AG08395 (cell line): ENCODE measurements at places on chromosomes 12 and 14.
A peak's percentile ranks its signal among the peaks of the same experiment; 100 is the strongest.

DNA sequence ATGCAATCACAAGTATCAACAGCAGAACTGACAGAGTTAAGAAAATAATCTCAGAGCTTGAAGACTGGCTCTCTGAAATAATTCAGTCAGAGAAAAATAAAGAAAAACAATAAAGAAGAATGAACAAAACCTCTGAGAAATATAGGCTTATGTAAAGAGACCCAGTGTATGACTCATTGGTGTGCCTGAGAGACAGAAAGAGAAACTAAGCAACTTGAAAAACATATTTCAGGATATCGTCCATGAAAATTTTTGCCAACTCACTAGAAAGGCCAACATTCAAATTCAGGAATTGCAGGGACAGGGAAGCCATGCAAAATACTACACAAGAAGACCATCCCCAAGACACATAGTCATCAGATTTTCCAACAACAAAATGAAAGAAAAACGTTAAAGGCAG is 56.2 kb downstream of the APOBEC1 start:
- no peak for DNase-seq

DNA sequence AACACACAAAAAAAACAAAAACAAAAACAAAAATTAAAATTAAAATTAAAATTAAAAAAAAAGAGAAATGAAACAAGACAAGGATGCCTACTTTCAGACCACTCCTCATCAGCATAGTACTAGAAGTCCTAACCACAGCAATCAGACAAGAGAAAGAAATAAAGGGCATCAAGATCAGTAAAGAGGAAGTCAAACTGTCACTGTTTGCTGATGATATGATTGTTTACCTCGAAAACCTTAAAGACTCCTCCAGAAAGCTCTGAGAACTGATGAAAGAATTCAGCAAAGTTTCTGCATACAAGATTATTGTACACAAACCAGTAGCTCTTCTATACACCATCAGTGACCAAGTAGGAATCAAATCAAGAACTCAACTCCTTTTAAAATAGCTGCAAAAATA is 29.2 kb downstream of the ALG10 start:
- no peak for DNase-seq

DNA sequence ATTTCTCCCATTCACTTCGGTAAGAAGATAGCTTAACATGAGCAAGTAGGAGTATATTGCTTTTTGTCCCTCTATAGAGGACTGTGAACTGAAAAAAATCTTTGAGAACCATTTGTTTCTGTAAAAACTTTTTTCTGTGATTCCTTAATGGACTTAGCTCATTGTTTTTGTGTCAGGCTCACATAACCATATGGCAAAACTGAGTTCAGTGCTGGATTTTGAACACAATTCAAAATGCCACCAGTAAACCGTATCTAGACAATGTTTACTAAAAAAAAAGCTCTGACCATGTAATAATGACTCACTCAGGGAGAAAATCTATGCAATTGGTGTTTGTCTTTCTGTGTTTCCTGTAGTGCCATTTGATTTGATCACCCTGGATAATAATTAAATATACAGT is 5.2 kb downstream of the TRHDE start:
- DNase-seq: peak; percentile 21

DNA sequence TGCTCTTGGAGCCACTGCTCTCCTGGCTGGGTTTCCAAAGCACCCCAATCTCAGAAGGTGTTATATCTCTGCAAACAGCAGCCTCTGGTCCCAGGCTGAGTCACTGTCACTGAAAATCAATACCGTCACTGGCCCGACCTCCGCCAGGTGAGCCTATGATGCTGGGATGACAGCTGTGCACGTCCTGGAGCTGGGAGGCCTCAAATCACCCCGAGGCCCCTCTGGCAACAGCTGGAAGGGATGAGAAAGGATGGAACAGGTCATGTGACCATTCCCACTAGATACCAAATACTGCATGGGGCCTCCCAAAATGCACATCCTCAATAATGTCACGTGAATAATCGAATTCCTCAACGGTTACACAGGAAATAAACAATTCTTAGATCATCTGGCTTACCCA is 190.8 kb downstream of the TTC7B start:
- no peak for DNase-seq

DNA sequence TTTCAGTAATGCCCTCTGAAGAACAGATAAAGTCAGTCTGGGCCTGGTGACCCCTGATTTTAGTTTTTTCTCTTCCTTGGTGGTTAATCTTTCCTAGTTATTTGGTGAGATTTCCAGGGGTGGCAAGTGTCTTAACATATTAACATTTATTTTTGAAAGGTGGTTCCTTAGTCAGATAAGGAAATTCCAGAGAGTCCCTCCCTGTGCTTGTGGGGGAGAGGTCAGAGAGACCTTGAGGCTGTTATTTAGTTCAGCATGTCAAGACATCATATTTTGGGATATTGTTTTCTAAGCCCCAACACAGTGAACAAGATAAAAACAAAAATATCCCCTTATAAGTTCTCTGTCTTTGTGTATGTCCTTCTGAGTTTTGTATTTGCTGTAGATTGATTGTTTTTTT is 9.5 kb upstream of the LUM start:
- DNase-seq: no peak

GRCh38 chr12:26648584-26648983 is 184.4 kb downstream of the ITPR2 start:
- peak; percentile 85 for DNase-seq

DNA sequence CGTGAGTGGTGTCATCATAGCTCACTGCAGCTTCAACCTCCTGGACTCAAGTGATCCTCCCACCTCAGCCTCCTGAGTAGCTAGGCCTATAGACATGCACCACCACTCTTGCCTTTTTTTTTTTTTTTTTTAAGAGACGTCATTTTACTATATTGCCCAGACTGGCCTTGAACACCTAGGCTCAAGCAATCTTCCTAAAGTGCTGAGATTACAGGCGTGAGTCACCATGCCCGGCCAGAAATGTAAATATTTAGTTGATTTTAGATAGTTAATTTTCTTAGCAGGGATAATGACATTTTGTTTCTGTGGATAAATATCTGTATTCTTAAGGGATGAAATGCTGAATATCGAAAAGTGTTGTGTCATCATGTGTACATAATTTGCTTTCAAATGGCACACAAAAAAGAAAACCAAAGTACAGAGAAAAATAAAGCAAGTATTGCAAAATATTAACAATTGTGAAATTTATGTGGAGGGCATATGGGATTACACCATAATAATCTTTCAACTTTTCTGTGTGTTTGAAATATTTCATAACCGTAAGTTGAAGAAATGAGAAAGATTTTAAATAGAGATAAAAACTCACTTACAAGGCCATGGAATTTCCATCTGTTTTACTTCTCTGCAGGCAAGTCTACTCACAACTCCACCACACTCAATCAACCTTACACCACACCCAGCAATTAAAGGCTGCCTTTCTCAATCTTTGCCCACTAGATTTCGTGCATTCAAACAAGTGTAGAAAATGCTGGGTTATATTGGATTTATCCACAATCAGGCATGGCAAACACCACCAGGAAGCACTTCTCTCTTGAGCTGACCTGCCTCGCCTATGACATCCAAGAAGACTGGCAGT is 93.7 kb downstream of the SPTSSA start:
- peak; percentile 52 for DNase-seq

GRCh38 chr14:100906420-100906819 is 2.9 kb upstream of the RTL1 start:
- DNase-seq: no peak

DNA sequence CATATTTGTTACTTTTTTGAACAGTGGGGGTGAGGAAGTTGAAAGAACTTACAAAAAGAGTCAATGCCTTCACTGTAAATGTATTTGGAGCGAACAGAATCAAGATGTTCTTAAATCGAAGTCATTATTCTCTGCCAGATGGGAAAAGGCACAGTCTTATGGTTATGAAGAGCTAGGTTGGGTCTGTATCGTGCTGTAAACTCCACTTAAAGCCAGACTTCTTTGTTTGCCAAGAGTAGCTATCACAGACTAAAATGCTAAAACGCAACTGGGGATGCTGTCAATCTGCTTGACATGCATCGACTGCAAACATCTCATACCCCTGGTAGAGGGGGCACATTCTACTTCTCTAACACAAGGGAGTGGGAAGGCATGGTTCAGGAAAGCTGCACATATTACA is 160.4 kb downstream of the DACT1 start:
- no peak for DNase-seq

DNA sequence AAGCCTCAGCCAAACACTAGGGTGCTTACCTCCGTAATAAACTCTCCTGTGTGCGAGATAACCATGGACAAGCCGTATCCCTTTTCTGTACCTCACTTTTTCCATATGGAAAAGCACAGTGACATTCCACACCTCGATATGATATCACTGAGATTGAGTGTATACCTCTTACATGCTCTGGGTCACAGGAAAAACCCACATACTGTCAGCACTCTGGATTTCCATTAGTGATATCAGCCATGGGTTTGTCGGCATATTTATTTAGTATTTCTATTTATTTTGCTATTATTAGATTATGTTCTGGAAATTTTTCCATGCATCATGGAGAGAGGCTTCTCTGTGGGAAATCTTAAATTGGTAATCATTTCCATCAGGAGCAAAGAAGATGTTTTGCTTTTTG is 28.0 kb upstream of the DAAM1 start:
- no peak for DNase-seq

- DNase-seq: peak; percentile 26
These were observed 498 bp downstream of the PIANP start for GRCh38 chr12:6699989-6700645.

DNA sequence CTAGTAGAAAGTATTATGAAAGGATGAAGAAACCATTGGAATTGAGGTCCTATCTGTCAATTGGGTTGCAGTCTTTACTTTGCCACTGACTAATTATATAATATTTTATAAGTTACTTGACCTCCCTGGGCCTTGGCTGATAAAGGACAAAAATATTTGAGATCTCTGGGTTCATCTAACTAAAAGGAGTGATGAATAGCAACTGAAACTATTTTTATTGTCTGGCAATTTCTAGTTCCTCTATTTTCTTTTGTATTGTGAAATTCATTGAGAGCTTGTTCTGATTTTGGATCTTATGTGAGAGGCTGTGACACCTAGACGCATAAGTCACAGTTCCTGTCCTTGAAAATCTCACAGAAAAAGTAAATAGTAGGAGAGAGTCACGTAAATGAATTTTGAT is 415.7 kb upstream of the ATP2B1 start:
- peak; percentile 32 for DNase-seq

GRCh38 chr12:102059343-102059742 is 2.4 kb downstream of the WASHC3 start:
- DNase-seq: no peak

DNA sequence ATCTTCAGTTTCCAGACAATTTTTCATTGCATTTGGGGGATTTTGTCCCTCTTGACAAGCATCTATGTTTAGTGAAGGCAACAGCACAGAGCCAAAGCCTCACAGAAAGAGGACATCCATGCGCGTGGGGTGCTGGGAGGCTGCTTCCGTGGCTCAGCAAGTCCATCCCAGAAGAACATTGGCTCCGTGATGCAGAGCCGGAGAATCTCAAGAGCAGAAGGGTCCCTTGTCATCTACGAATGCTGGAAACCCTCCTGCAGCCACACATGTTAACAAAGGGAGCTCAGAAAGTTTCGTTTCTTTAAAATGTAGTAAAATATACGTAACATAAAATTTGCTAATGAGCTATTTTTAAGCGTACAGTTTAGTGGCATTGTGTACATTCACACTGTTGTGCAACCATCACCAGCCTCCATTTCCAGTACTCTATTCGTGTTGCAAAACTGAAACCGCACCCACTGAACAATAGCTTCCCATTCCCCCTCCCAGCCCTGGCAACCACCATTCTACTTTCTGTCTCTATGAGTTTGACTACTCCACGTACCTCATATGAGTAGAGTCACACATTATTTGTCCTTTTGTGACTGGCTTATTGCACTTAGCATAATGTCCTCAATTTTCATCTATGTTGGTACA is 185.9 kb downstream of the TTC7B start:
- no peak for DNase-seq

DNA sequence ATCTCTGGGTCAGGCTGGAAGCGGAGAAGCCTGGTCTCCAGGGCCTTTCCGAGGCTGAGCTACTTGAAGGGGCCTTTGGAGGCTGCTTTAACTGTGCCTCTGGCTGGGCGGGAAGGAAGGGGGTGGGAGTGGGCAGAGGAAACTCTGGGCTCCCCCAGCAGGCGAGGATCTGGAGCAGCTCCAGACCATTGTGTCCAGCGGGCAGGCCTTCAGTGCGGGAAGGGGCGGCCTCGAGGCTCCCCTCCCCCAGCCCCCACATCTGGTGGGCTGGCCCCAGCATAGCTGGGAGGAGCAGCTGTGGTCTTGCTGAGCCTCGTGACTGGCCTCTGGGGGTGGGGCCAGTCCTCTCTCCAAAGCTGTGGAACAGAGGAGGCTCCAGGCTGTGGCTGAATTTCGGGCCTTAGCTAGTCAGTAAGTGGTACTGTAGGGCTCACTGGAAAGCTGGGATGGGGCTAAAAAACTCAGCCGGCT is 3.4 kb downstream of the TAMALIN start:
- peak; percentile 88 for DNase-seq

DNA sequence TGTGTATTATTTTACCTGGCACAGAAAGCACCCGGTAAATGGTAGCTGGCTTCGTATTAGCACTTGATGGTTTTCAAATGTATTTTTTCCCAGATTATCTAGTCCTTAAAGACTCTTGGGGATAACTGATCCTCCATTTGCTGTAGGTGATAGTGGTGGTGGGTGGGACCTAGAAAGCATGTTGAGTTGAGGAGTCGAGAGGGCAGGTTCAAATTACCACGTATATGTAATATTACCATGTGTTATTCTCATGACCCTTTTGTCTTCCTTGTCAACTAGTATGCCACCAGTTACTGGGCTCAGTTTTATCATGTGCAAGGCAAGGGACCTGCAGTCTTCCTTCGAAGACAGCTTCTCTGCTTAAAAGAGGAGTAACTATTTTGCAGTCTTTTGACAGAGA is 1.8 kb downstream of the GLRX5 start:
- no peak for DNase-seq

DNA sequence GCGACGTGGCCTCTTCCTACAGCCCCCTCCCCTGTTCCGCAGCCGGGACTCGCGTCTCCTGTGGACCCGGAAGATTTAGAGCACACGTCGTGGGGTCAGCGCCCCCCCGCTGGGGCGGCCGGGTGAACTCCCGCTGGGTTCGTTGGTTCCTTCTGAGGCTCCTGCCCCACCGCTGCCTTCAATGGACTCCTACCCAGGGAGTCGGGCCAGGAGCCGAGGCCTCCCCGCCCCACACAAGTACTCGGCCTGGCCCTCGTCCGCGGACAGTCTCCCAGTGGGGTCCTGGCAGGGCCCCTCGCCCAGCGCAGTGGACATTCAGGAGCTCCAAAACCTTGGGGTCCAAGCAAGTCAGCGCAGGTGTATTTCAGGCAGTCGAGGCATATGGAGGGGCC is 1.2 kb downstream of the MMP17 start:
- DNase-seq: peak; percentile 22
